ENCODE measurements at places on chromosomes 2 and 18. TPM values are rescaled to one million over a fixed set of nuclear protein-coding genes. Genes with fewer than 3 reads are reported as not detected.

Gene HAAO
- 19.7 TPM for polyA plus RNA-seq

Gene SLC9A4
- not detected for polyA plus RNA-seq

Gene C2orf15
- polyA plus RNA-seq = 0.37 TPM

Gene LIPG
- 4.4 TPM for polyA plus RNA-seq

Gene NPHP1
- polyA plus RNA-seq = 6.4 TPM

Gene NPPC
- 1.8 TPM for polyA plus RNA-seq

Gene ARMC9
- 3.9 TPM for polyA plus RNA-seq

Gene UGT1A5
- polyA plus RNA-seq = not detected

Gene NEMP2
- 4.1 TPM for polyA plus RNA-seq

Gene STPG4
- not detected for polyA plus RNA-seq

Gene GKN1
- polyA plus RNA-seq = not detected
